Activated CD8-positive, alpha-beta T cell treated with anti-CD3 and anti-CD28 coated beads, Interleukin-2, amount 10 ng/mL, durations not matched to agents 7 days and 5 days (primary cell): ENCODE measurements at places on chromosomes 12 and 14. TPM values are rescaled to one million over a fixed set of nuclear protein-coding genes. Genes with fewer than 3 reads are reported as not detected.

PTPRR gene
- not detected for total RNA-seq

DNA sequence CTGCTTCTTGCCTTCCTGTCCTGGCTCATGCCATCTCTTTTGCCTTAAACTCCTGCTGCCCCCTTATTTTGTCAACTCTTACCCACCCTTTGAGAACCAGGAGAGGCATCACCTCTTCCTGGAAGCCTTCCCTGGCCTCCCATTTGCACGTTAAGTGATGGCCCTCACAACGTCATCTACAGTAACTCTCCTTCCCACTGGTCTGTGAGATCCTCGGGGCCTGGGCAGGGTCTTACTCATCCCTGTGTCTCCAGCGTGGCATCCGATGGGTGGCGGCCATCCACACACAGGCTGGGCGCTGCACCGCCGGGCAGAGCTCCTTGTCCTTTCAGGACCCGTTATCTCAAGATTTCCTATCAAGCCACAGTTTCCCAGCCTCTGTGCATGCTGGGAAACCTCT lies 16.8 kb upstream of the CACNA2D4 start:
- DNase-seq = no peak
- H3K27ac ChIP-seq = no peak overlapping the region
- no peaks in the 10 kb centered on the region for H3K27me3 ChIP-seq
- no peaks in the 10 kb centered on the region for H3K36me3 ChIP-seq
- H3K4me1 ChIP-seq = peaks cover 7% of the 10 kb centered on the region

GRCh38 chr14:22535126-22535525 lies 53.9 kb downstream of the DAD1 start:
- H3K36me3 ChIP-seq = peaks cover 94% of the 10 kb centered on the region
- DNase-seq = peak; percentile 22
- peak overlapping the region; percentile 88 for H3K27ac ChIP-seq
- H3K4me1 ChIP-seq = peaks cover 92% of the 10 kb centered on the region
- peak overlapping the region; percentile 75 for H3K4me3 ChIP-seq
- no peaks in the 10 kb centered on the region for H3K27me3 ChIP-seq

TMEM233 gene
- total RNA-seq = not detected

OTOGL gene
- not detected for total RNA-seq

- no peak for DNase-seq
- H3K4me3 ChIP-seq = no peak overlapping the region
- no peaks in the 10 kb centered on the region for H3K27me3 ChIP-seq
These were observed 136.0 kb upstream of the KITLG start for GRCh38 chr12:88716240-88716639.

DNA sequence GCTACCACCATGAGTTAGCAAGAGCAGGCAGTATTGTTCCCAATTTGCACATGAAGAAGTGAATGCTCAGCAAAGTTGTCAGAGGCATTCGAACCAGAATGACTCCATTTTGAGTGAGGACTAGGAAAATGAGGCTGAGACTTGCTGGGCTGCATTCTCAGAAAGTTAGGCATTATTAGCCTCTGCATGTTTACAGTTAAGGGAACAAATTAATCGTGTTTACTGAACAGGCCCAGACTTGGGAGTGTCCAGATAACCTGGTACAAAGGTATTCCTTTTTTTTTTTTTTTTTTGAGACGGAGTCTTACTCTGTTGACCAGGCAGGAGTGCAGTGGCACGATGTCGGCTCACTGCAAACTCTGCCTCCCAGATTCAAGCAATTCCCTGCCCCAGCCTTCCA lies 22.5 kb upstream of the VWF start:
- peaks cover 24% of the 10 kb centered on the region for H3K4me1 ChIP-seq
- H3K27me3 ChIP-seq = no peaks in the 10 kb centered on the region
- peaks cover 2% of the 10 kb centered on the region for H3K36me3 ChIP-seq
- H3K27ac ChIP-seq = no peak overlapping the region
- DNase-seq = no peak

DNA sequence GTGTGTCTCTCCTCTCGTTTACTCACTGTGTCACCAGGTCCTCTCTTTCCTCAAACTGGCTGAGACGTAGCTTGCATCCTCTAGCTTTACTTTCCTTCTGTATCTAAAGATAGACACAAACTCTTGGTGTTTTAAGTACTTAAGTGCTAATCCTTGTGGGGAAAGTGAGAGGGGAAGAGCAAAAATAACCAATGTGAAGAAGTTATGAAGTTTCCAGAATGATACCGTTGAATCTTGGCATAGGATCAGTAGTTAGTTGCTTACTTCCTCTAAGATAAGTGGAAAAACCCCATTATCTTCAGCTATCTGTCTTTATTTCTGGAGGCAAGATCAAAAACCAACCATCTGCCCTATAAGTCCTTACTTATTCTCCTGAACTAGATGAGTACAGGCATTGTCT lies 10.6 kb downstream of the FAR2 start:
- H3K27me3 ChIP-seq = no peaks in the 10 kb centered on the region
- H3K36me3 ChIP-seq = peaks cover 10% of the 10 kb centered on the region
- no peak overlapping the region for H3K4me3 ChIP-seq
- H3K4me1 ChIP-seq = peaks cover 26% of the 10 kb centered on the region
- H3K27ac ChIP-seq = no peak overlapping the region
- DNase-seq = no peak
